ENCODE measurements at places on chromosomes 3 and 15. TPM values are rescaled to one million over a fixed set of nuclear protein-coding genes. Genes with fewer than 3 reads are reported as not detected.

The CCDC51 gene
- 10.6 TPM for total RNA-seq

The ZNF660 gene
- 8.9 TPM for total RNA-seq

The IL20RB gene
- 15.2 TPM for total RNA-seq

The THBS1 gene
- 1,018 TPM for total RNA-seq

The HEG1 gene
- total RNA-seq: 87.4 TPM

The ZNF654 gene
- 24.3 TPM for total RNA-seq

- DNase-seq: no peak
These were observed 309.0 kb downstream of the GBE1 start for GRCh38 chr3:81452418-81452817.

DNA sequence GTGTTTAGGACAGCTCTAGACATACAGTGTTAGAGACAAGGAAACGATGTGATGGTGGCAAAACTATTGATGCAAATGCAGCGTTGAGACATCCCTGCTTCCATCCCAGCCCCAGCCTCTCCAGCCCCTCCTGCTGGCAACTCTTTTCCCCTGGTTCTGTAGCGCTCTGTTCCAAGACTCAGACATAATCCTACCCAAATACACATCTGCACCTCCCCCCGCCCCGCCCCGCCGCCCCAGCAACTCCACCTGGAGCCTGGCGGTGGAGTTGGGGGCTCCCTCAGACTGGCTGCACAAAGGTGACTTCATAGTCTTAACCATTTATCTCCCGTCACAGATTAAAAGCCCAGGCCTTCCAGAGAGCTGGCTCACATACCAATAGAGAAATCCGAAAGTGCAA is 7.2 kb upstream of the SEC22A start:
- no peak for DNase-seq

- DNase-seq: no peak
These were observed 230.6 kb upstream of the CNTN3 start for GRCh38 chr3:74845081-74845480.

DNA sequence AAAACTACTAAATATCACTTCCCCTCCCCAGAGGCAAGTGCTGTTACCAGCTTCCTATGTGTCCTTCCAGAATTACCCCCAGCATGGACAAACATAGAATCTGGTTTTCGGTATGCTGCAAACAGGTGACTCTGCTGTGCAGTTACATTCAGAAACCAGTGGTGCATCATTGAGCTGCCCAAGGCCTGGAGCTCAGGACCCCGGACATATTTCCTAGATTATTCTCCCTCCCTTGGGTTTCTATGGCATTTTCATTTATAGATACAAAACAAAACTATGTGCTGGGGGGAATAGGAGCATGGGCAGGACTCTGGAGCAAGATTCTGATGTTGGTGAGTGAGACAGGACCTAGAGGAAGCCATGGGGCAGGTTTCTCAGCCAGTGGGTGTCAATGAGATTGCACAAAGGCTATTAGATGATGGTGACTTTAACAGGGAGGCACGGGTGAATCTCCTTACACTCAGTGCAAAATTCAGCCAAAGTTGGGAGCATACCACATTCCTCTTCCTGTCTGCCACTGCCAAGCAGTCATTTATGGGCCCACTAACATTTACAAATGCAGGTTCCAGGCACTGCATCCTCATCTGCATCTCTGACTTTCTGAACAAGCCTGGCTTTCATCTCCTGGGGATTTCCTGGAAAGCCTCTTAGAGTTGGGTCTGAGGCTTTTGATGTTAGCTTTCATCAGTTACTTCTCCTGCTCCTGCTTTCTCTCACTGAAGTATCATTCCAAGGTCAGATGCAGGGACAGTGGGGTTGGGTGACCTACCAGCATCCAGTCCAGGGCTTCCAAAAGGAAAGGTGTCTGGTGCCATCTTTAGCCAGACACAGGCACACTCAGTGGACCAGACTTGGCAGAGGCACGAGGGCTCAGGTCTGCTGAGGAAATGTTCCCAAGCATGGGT is 44.5 kb downstream of the CMTM7 start:
- DNase-seq: no peak

DNA sequence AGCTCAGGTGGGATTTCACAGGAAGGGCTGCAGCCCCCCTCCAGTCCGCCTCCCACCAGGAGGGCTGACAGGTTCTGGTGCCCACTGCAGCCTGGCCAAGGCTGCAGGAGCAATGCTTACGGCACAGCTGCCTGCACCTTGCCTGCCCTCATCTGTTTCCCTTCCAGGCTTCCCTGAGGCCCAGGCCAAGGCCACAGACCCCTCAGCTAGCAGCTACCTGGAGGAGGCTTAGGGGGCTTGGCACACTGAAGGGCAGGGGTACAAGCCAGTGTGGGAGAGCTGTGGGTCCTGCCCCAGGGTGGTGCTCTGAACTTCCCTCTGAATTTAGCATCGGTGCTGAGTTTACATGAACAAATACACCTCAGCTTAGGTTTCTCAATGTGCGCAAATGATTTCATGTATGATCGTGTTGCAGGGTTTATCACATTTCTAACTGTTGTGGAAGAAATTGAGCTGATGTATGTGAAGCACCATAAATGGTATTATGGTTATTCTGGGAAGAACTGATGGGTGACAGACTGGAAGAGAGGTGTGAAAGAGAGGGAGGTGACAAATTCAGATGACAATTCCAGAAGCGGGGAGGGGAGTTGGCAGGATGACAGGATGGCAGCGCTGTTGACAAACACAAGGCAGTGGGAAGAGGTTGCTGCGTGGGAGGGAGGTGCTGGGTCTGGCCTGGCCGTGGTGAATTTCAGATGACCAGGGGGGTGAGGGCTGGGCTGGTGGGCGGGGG is 6.1 kb downstream of the RHCG start:
- DNase-seq: peak; percentile 40

DNA sequence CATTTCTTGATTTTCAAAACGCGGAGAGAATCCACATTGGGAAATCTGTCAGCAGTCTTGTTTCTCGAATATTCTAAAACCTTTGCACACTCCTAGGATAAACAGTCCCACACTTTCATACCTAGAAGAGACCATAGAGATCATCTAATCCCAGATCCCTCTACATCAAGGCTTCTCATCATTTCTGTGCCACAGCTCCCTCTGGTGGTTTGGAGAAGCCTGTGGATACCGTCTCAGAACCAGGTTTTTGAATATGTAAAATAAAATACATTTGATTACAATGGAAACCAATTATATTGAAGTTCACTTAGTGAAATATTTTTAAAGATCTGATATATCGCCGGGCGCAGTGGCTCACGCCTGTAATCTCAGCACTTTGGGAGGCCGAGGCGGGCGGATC is 211.9 kb upstream of the GOLGA6L4 start:
- no peak for DNase-seq

DNA sequence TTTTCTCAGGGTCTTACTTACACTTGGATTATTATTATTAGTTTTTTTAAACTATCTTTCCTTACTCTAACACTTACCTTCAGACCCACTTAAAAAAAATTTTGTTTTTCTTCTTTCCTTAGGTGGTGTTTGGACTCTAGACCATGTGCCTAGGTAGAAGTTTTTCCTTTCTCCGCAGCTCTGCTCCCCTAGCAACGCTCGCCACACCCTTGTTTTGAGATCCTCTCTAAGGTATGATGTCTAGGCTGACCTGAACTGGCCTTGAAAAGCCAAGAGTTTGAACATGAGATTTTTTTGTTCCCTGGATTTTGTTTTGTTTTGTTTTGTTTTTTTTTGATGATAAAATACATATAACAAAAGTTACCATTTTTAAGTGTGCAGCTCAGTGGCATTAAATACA is 16.2 kb downstream of the ZNF592 start:
- DNase-seq: no peak

- DNase-seq: no peak
These were observed 309.7 kb upstream of the TPRG1 start for GRCh38 chr3:188861842-188862744.

- DNase-seq: no peak
These were observed 86.5 kb upstream of the GADL1 start for GRCh38 chr3:30980993-30981392.

DNA sequence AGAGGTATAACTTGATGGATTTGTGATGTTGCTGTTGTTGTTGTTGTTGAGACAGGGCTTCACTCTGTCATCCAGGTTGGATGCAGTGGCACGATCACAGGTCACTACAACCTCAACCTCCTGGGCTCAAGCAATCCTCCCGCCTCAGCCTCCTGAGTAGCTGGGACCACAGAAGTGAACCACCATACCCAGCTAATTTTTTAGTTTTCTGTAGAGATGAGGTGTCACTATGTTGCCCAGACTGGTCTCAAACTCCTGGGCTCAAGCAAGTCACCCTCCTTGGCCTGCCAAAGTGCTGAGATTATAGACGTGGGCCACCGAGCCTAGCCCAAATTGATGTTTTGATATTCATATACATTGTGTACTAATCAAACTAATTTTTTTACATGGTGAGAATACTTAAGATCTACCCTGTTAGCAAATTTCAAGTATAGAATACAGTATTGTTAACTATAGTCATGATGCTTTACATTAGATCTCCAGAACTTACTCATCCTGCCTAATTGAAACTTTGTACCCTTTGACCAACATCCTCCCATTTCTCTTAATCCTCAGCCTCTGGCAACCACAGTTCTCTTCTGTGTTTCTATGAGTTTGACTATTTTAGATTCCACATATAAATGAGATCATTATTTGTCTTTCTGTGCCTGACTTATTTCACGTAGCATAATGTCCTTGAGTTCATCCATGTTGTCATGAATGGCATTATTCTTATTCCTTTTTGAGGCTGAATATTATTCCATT is 23.2 kb downstream of the LMCD1 start:
- no peak for DNase-seq

- DNase-seq: no peak
These were observed 138.5 kb downstream of the CLSTN2 start for GRCh38 chr3:140073278-140074045.

GRCh38 chr15:61099020-61099810 is 129.9 kb downstream of the RORA start:
- no peak for DNase-seq
